ENCODE measurements at places on chromosomes 6 and 20.

- DNase-seq: peak; percentile 91
Observed at GRCh38 chr6:6547110-6547879, 41.2 kb upstream of the LY86 start.

DNA sequence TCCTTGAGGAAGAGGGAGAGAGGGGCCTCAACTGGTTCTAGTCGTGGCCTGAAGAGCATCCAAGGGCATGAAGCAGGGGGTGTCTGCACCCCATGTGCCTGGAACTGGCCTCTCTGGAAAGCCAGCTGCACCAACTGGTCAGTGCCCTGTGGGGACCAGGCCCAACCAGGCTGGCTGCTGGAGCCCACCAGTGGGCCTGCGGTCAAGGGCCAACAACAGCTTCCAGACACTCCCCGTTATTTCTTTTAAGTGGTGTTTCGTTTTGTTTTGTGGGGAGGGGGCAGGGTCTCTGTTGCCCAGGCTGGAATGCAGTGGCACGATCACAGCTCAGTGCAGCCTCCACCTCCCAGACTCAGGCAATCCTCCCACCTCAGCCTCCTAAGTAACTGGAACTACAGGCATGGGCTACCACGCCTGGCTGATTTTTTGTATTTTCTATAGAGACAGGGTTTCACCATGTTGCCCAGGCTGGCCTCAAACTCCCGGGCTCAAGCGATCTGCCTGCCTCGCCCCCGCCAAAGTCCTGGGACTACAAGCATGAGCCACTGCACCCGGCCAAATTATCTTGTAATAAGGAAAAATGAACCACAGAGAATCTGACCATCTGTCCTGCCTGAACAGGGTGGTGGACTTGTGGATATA, 11.9 kb upstream of the C20orf144 start:
- no peak for DNase-seq

- DNase-seq: no peak
Observed at GRCh38 chr6:106477146-106477545, 116.6 kb downstream of the CRYBG1 start.

- no peak for DNase-seq
Observed at GRCh38 chr6:63672582-63673129, 37.1 kb downstream of the PHF3 start.

DNA sequence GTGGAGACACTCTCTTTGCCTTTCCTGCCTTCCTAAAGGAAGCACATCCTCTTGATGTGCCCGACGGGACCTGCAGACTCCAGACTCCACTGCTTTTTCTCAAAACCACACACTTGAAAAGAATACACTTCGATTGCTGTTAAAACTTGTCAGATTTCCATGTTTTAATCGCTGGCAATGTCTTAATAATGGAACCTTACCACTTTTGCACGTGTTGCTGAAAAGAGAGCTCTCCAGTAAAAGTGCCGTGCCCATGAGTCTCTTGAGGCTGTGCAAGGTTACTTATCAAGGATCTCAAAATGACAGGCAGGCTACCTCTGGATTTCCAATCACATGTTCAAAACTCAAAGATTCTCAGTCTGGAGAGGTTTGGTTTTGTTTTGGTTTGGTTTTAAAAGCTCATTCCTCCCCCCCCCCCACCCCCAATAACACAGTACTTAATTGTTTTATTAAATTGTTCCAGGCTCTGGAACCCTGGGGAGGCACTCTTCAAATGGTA, 12.0 kb upstream of the TFAP2A start:
- no peak for DNase-seq

DNA sequence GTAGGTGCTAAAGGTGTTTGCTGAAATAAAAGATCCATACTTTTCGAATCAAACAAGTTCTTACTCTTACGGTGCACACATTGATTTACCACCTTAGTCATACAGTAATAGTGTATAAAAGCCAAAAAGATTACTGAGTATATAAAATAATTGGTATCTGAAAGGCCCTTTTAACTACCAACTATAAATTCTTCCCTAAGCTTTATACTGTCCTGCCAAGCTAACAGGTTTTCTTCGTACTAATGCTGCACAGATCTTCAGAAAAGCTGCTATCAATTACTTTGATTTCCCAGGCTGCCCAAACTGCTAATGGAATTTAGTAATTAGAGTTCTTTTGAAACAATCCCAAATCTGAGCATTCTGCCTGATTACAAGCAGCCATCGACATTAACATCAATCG, 97.5 kb downstream of the PRKN start:
- DNase-seq: no peak

- DNase-seq: no peak
Observed at GRCh38 chr6:111922454-111923297, 49.4 kb upstream of the FYN start.

DNA sequence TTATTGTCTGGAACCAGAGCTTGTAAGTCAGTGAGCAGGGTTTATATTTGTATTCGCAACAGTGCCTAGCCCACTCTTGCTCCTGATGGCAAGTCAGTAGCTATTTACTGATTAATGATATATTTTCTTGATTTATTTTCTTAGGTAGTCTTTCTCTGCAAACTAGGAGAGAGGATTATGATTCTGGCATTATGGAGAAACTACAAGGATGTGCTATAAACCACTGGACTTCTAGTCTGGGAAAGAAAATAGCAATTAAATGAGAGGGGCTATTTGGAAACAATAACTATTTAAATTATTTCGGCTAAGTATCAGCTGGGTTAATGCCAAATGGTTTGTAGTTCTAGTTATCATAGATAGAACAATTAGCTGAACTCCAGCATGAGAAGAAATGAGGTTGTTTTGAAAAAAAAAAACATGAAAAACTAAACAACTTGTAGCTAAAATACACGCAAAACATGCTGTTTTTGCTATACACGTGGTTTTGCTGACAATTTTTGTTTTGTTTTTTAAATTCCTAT, 304.9 kb upstream of the TCF21 start:
- no peak for DNase-seq

GRCh38 chr6:150410399-150410798, 41.6 kb downstream of the IYD start:
- peak; percentile 8 for DNase-seq

GRCh38 chr6:147061252-147061651, 143.0 kb upstream of the STXBP5 start:
- DNase-seq: no peak

- no peak for DNase-seq
Observed at GRCh38 chr6:26552640-26553188, 14.5 kb downstream of the HMGN4 start.

DNA sequence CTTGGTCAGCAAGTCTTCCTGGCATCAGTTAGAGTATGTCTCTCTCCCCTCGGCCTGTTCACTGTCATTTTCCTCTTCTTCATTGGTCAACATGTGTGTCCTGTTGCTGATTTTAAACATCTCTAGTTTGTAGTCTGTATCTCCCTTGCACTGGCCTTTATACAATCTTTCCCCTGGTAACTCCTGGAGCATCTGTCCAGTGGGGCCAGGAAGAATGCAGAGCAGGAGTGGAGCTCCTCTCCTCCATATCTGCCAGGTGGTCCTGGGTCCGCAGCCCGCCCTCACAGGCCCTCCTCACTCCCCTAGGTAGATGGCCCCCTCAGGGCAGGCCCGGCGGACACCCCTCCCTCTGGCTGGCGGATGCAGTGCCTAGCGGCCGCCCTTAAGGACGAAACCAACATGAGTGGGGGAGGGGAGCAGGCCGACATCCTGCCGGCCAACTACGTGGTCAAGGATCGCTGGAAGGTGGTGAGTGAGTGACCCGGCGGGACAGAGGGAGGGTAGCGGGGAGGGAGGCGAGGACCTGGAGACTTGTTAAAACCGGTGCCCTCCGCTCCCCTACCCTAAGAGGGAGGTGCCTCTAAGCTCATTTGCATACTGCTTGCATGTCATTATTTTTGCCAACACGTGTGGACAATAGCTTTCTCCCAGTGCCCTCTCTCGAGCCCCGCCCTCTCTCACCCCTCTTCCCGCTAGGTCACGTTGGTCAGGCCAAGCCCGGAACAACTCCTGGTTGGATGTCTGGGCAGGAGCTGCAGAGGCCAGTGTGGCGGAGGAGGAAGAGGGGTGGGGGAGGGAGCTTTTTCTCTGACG, 3.2 kb downstream of the TTBK1 start:
- peak; percentile 61 for DNase-seq

DNA sequence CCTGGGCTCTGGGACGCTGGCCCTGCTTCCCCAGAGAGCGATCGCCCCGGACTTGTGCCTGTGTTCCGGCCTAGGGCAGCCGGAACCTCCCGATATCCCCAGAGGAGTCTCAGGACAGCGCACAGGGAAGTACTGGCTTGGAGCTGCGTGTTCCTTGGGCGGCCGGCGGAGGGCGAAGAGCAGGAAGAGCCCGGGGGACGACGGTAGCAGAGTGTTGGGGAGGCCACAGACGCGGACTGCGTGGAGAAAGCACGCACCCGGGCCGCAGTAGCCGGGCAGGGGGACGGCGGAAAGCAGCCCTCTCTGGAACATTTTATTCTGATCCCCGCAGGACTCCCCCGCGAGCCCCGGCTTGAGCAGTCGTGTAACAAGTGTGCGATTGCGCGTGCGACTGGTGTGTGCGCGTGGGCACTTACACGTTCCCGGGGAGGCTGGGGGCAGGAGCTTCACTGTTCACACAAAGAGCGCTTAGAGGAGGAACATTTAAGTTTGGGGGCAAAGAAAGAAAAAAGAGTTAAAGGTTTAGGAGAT, 36.1 kb downstream of the NCR2 start:
- peak; percentile 12 for DNase-seq

DNA sequence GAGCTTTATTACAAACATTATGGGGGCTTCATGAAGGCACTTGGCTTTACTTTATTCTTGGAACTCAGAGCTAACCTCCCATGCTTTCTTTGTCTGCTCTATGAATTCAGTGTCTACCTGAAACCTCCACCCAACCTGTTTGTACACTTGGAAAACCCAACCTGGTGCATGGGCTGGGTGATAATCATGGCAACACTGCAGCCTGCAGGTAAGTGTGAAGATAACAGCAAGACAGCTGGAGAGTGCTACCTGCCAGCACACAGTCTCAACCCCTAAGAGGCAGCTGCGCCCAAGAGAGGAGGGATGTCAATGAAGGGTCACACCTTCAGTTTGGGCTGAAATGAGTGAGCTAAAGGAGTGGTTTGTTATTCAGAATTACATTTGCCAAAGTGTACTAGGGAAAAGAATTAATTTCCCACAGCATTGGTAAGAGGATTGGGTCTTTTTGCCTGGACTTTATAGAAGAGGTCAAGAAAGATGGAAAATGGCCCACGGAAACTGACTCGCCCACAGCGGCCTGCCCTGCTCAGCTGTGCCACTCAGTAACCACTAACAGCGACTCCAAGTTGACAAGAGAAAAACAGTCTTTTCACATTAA, 24.4 kb downstream of the FOXQ1 start:
- DNase-seq: peak; percentile 24

DNA sequence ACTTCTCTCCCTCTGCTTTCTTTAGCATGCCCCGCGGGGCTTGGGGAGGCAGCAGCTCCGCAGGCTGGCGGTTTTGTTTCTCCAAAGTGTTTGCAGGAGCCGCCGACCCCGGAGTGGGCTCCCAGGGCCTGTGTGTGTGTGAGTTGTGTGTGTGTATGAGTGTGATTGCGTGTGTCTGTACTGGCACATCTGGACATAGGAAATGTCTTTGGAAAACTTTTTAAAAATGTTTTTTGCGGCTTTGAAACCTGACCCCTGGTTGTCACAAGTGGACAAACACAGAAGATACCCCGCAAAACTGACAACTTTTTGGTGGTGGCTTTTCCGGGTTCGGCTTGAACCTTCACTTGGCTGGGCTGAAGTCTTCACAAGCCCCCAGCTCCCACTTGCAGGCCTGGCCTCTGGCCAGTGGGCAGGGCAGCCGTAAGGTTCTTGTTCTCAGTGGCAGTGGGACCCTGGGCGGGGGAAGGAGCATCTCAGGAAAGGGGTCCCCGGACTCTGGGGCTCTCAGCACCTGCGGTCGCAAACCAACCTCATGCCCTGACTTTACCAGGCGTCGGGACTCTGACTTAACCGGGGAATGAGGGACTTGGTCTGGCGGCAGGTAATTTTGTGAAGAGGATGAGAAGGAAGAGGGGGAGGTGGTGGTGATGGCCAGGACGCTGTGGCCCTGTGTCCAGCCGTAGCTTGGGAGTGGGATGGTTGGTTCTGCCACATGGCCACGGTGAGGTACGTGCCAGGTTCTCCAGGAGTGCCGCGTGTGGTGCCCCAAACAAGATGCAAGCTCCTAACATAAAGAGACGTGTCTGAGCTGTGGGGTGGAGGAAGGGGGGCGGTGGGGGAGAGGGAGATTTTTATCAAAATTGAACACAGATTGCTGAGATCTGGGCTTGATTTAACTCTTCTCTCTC, 619 bp downstream of the DAAM2 start:
- no peak for DNase-seq

DNA sequence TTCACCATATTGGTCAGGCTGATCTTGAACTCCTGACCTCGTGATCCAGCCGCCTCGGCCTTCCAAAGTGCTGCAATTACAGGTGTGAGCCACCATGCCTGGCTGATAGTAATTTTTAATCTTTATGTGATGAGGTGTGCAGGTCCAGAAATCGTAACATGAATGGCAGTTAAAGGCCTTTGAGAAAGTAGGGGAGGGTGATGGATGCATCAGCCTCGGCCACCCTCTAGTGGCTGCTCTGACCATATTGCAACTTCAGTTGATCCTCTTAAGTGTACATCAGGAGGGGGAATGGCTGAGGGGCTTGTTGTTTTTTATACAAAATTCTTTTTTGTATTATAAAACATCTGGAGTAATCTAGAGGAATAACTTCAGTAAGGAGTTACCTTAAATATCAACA, 193.0 kb downstream of the ZFAND3 start:
- peak; percentile 24 for DNase-seq

DNA sequence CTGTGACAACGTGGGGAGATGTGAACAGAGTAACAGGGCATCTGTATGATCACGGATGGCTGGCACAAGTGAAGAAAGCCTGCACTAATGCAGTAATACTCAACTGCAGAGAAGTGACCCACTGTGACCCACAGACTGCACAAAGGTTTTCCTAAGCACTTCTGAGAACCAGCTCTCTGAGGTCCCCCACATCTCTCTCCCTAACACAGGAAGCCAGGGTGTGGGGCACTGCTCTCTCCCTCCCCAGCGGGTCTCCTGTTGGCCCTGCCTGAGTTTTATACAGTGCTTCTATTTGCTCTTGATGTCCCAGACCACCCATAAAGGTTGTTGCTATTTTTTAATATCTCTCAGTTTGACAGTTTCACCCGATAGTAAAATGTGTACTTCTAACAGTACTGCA, 11.3 kb downstream of the APMAP start:
- DNase-seq: no peak

GRCh38 chr6:135084916-135085269, 30.3 kb upstream of the HBS1L start:
- DNase-seq: no peak

DNA sequence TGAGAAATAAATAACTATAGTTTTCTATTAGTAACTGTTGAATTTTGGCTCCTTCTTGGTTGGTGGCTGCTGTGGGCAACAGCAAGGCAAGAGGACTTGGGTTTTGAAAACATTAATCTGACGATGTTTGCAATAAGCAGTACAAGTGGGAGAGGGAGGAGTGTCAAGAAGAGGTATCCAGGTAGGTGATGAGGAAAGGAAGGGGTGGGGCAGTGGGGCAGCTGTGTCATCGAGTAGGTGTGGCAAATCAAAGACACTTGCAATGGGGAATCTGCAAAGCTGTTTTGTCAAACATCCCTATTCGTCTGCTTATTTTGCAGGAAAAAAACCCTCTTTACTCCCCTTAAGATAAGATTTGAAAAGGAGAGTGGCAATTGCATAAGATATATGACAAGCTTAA, 171.9 kb upstream of the MAP3K7 start:
- no peak for DNase-seq

- DNase-seq: no peak
Observed at GRCh38 chr6:106693418-106693817, 64.0 kb downstream of the QRSL1 start.

- no peak for DNase-seq
Observed at GRCh38 chr6:154516276-154516675, 5.8 kb upstream of the CNKSR3 start.
